Testis (tissue), 5 donors: ENCODE measurements at places on chromosomes 6 and 20. TPM values are rescaled to one million over a fixed set of nuclear protein-coding genes. Genes with fewer than 3 reads are reported as not detected.

DNA sequence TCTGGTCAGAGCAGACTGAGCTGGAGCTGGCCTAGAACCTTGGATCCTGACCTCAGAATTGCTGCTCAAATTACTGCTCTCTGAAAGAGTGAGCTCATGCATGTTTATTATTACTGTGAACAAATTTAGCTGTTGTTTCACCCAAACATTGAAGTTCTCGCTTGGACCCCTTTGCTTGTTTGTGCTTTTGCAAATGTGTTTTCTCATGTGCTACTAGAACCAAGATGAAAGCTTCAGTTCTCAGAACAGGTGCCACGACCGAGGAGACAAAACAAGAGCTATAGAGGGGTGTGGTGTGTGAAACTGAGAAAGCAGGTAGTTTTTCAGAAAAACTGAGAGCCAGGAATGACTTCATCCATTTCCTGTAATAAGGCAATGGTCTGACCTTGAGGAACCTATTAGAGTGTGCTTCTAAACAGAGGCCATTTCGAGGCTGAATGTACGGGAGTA lies 50.0 kb upstream of the ESR1 start:
- H3K27ac ChIP-seq: no peak overlapping the region
- no peaks in the 10 kb centered on the region for H3K27me3 ChIP-seq
- H3K36me3 ChIP-seq: no peaks in the 10 kb centered on the region
- H3K4me3 ChIP-seq: no peak overlapping the region
- H3K4me1 ChIP-seq: no peaks in the 10 kb centered on the region

The GRIK2 gene
- polyA plus RNA-seq: 1.1 TPM

DNA sequence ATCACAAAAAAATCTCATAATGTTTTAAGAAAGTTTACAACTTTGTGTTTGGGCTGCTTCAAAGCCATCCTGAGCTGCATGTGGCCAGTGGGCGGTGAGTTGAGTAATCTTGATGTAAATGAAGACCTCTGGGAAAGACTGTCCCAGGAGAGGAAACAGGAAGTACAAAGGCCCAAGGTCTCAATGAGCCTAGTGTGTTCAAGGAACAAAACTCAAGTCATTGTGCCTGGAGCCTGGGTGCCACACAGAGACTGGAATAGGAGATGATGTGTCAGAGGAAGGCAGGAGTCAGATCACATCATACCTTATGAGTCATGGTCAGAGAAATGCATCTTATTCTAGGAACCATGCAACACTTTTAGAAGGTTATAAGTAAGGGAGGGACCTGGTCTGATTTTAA lies 51.5 kb downstream of the COL19A1 start:
- H3K4me1 ChIP-seq: no peaks in the 10 kb centered on the region
- H3K27ac ChIP-seq: no peak overlapping the region
- no peaks in the 10 kb centered on the region for H3K27me3 ChIP-seq
- no peak for DNase-seq
- no peaks in the 10 kb centered on the region for H3K36me3 ChIP-seq
- no peak overlapping the region for H3K4me3 ChIP-seq

GRCh38 chr6:19067165-19067564 lies 680.0 kb downstream of the RNF144B start:
- H3K4me1 ChIP-seq: no peaks in the 10 kb centered on the region
- no peaks in the 10 kb centered on the region for H3K36me3 ChIP-seq
- no peaks in the 10 kb centered on the region for H3K27me3 ChIP-seq
- DNase-seq: no peak
- no peak overlapping the region for H3K27ac ChIP-seq

DNA sequence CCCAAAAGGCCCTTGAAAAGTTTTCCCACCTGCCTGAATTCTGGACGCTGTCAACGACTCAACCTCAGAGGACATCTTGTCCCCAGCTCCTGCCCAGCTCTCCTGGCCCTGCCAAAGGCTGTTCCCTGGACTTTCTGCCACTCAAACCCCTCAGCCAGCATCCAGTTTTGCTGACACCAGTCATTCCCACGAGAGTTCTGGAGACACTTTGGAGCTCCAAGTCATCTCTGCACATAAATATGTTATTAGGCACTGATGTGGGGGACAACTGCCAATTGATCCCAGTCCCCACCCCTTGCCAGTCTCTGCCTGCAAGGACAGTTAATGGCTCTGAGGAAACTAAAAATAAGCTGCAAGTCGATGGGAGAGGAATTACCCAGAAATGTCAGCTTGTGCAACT lies 38.9 kb upstream of the KCNB1 start:
- H3K4me1 ChIP-seq: no peaks in the 10 kb centered on the region
- no peaks in the 10 kb centered on the region for H3K36me3 ChIP-seq

GRCh38 chr6:111866857-111867256 lies 6.4 kb downstream of the FYN start:
- no peaks in the 10 kb centered on the region for H3K27me3 ChIP-seq
- no peak for DNase-seq
- H3K27ac ChIP-seq: no peak overlapping the region
- no peak overlapping the region for H3K4me3 ChIP-seq

- H3K4me3 ChIP-seq: no peak overlapping the region
- DNase-seq: no peak
- no peaks in the 10 kb centered on the region for H3K36me3 ChIP-seq
- H3K27ac ChIP-seq: no peak overlapping the region
- no peaks in the 10 kb centered on the region for H3K4me1 ChIP-seq
These were observed 22.8 kb downstream of the NPEPL1 start for GRCh38 chr20:58715391-58715800.

The PRKN gene
- 19.1 TPM for polyA plus RNA-seq

- no peak overlapping the region for H3K27ac ChIP-seq
- no peak for DNase-seq
- no peaks in the 10 kb centered on the region for H3K27me3 ChIP-seq
- no peaks in the 10 kb centered on the region for H3K4me1 ChIP-seq
These were observed 47.6 kb downstream of the BACH2 start for GRCh38 chr6:90249034-90249433.
